NCI-H748 treated with DMSO at 0.1 percent for 48 hours (cell line): ENCODE measurements at places on chromosomes 13 and 19.

GRCh38 chr13:42803563-42804204 is 22.3 kb downstream of the FAM216B start:
- no peak for DNase-seq

- DNase-seq = no peak
These were observed 2.5 kb downstream of the SLC1A6 start for GRCh38 chr19:14977128-14977527.

DNA sequence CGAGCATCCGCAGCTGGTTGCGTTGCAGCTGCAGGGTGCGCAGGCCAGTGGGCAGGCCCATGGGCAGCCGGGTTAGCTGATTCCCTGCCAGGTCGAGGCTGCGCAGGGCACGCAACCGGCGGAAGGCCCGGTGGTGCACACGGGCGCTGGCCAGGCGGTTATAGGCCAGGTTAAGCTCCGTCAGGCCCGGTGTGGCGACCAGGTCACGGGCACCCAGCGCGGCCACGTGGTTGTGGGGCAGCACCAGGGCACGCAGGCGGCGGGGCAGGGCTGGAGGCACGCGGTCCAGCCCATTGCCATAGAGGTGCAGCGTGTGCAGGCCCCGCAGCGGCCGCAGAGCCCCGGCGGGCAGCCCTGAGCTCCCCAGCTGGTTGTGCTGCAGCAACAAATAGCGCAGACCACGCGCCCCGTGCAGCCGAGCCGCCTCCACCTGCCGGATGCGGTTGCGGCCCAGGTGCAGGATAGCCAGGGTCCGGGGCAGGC is 5.3 kb downstream of the PODNL1 start:
- no peak for DNase-seq

DNA sequence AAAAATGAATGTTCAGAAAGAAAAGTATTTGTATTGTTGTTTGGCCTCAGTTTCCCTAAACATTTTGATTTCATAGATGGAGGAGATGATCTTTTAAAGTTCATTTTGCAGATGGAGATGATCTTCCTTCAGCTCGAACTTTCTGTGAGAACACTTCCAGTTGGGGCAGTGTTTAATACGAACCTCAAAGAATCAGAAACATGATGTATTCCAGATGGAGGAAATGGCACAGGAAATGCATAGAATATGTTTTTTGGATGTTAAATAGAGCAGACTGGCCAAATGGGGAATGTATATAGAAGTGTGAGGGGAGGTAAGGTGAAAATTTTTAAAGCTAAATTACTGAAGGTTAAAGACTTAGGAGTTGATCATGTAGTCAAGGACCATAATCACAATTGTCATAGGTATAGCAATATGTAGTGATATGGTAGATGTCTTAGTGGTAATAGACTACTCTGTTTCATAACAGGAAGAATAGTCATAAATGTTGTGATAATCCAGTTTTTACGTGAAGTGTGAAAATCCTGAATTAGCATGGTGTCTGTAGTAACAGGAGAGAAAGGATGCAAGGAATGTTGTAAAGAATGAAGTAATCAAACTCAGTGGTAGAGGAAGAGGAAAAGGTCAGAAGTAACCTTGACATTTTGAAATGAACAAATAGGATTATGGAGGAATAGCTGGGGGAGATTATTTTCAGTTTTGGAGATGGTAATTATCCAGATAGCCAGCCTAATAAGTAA is 5.1 kb downstream of the RAP2A start:
- no peak for DNase-seq

GRCh38 chr19:43564800-43565199 is 10.5 kb downstream of the XRCC1 start:
- no peak for DNase-seq
